HFFc6 (cell line): ENCODE measurements at places on chromosomes 2 and 18.
A peak's percentile ranks its signal among the peaks of the same experiment; 100 is the strongest.

DNA sequence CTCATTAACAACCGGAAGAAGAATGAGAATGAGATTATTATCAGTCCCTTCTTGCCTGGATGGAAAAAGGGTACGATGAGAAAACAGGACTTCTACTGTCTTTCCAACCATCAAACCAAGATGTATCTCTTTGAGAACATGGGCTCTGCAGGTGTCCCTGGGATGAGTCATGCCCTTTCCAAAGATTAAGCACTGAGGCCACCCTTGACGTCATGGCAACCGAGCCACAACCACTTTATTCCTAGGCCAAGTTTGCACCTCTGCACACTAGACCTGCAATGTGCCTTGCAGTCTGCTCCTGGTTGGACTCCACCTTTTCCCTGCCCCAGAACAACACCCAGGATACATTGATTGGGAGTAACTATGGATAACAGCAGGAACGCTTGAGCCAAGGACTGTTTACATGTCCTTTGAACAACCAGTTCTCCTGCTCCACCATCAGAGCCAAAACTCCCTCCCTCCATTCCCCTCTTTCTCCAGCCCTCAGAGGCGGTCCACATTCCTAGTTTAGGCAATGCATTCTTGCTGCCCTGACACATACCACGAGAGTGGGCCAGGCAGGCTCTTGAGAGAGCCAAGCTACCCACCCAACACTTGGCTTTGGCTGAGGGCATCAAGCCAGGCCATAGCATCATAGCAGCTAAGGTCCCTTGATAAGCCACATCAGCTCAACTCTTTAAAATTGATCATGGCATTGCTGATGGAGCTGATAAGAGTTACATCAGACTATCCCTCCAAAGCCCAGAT is 310.7 kb downstream of the TNS1 start:
- DNase-seq, result peak; percentile 23

DNA sequence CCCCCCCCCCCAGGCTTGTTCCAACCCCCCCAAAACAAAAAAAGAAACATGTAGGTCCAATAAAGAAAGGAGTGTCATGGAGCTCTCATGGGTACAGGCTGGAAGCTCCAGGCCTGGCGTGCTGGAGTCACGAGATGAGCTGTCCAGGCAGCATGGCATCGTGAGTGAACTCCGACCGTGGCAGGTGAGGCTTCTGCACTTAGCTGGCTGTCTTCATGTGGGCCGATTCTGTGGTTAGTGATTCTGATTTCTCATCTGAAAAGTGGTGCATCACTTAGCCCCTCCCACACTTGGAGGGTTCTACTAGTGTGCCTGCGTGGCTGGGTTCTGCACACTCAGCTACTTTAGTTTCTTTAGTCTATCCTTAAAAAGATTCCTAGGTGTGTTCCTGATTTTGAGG is 126.4 kb upstream of the MGAT5 start:
- no peak for DNase-seq

GRCh38 chr18:59233017-59233410 is 13.1 kb downstream of the GRP start:
- peak; percentile 89 for DNase-seq

GRCh38 chr2:26942543-26943295 is 27.7 kb upstream of the MAPRE3 start:
- DNase-seq, result peak; percentile 25

DNA sequence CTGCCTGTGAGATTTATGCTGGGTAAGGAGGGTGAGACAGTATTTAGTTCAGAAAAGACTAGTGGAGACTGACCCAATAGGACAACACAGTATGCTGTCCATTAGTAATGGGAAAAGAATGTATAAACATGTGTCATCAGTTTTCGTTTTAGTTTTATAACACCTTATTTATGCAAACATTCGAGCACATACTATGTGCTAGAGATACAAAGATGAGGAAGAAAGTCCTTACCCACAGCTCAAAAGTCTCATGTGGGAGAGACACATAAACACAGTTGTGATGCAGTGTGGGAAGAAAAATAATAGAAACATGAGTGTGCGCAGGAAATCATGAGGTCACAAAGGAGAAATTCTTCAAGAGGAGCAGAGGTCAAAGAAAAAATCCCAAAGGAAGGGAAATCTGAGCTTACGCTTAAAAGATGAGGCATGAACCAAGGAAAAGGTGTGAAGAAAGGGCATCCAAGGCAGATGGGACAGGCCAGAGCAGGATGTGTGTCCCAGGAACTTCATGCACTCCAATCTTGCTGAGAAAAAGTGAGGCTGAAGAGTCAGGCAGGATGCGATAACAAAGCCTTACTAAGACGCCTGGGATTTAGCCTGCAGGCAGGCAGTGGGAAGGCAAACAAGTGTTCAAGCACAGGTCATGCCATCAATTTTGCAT is 8.1 kb downstream of the METTL21A start:
- DNase-seq, result peak; percentile 93

DNA sequence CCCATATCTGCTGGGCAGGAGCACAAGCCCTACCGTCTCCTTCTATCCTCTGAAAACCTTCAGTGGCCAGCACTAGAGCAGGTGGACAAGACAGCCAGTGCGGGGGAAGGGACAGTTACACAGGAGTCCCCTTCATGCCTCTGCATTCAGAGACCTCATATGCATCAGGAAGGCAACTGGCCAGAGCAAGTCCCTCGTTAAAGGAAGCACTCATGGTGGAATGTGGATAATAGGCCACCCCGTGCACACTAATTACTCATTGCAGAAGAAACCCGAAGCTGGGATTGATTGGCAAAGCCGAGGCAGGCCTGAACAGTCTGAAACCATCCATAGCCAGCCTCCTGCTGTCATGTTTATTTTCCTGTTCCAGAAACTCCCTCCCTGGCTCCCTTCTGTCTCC is 11.2 kb downstream of the KIAA2012 start:
- peak; percentile 29 for DNase-seq

DNA sequence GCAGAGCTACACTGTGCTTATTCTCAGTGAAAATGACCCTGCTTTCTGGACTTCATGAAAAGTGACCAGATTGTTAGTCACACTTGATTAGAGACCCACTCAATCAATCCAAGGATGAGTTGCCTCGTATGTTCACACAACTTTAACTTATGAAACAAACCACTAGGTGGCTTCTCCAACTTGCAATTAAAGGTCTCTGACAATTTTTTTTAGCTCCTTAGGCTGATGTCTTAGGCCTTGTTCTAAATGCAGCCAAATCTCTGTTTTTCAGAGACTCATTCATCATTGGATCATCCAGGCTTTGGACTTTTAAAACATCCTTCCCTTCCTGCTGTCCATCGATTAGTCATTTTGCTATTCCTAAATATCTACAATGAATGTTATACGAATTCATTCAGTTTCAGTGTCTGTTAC is 63.4 kb downstream of the MREG start:
- peak; percentile 71 for DNase-seq

- DNase-seq, result no peak
Observed at GRCh38 chr2:33186937-33187336, 240.2 kb downstream of the LTBP1 start.

- peak; percentile 8 for DNase-seq
Observed at GRCh38 chr2:214232271-214232670, 178.6 kb upstream of the VWC2L start.

DNA sequence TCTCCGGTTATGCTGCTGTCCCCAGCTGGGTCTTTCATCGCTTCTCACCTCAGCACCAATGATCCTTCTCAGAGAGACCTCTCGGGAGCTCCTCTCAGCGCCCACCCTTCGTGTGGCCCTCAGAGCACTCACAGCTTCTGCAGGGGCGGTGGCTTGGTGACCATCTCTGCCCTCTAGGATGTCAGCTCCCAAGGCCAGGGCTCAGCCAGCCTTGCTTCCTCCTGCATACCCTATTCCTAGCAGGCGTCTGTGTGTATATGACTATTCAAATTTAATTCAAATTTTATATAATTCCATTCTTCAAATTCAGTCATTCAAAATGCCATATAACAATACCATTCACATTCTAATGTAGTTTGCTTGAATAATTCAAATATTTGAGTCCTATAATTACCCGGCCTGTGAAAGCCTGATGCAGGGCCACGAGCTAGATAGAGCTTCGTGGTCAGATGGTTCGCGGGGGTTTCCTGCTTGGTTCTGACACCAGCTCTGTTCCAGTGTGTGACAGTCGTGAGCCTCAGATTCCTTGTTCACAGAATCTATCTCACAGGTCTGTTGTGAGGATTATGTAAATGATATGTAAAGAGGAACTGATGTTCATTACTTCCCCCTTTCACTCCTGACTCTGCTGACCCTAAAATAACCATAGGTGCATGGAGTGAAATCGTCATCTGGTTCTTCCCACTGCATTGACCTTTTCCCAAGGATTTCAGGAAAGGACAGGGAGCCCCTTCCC is 94.0 kb upstream of the CNGA3 start:
- no peak for DNase-seq

DNA sequence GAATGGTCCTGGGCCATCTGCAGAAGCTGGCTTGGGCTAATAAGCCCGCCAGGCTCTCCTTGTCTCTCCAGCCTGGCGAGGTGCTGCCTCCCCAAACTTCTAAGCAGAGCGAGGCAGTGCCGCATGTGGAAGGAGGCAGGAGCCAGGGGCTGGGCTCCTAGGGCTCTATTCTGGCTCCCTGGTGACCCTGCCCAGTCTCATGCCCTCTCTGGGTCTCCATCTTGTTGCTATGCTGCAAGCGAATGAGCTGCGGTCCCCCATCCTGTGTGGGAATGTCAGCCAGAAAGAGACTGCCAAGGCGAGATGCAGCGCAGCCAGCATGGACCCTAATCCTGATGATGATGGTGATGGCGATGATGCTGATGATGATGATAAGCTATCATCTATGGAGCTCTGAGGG is 48.7 kb downstream of the TNS1 start:
- DNase-seq, result no peak

- no peak for DNase-seq
Observed at GRCh38 chr2:10882568-10882967, 29.2 kb upstream of the KCNF1 start.

DNA sequence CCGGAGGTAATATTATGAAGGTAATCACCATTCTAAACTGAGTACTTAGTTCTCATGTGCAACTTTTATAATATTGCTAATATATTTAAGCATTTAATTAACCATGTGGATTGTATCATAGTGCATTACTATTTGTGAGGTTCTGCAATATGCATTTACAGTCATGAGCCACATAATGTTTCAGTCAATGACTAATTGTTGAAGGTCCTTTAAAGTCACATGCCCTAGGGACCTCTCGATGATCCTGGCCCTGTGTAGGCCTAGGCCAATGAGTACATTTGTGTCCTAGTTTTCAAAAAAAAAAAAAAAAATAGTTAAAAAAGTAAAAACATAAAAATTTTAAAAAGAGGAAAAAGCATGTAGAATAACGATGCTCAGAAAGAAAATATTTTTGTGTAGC is 298.0 kb downstream of the DSEL start:
- DNase-seq, result no peak

GRCh38 chr2:199751492-199752120 is 99.4 kb downstream of the FTCDNL1 start:
- no peak for DNase-seq

DNA sequence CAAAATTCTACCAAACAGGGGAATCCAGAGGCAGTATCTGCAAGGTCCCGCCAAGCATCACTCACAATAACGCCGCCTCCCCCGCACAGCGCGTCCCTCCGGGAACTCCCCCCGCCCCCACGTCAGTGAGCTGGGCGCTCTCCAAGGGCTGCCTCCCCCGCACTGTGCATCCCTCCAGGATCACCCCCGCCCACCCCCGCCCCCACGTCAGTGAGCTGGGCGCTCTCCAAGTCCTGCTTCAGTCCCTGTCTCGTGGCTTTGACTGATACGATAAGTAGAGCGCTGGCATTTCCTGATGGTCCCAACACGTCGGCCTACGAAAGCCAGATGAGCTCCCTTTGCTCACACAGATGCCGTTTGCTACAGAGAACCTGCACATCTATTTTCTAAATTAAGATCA is 130.7 kb upstream of the TPO start:
- no peak for DNase-seq

DNA sequence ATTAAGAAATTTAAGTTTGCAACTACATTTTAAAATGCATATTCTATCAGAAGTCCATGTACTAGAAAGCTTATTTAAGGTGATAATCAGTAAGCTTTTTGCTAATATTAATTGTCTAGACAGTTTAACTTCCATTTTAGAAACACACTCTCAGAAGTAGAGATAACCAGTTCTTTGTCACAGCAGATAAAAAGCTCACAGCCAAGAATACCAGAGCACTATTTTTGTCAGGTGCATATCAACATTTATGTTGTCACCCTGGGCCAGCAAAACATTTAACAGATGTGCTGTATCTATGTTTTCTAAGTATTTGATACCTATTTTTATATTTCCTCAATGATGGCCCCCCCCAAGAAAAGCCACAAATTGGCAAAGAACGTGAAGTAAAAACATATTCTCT is 192.6 kb downstream of the ERBB4 start:
- no peak for DNase-seq

GRCh38 chr18:77617694-77618093 is 368.0 kb downstream of the GALR1 start:
- no peak for DNase-seq

DNA sequence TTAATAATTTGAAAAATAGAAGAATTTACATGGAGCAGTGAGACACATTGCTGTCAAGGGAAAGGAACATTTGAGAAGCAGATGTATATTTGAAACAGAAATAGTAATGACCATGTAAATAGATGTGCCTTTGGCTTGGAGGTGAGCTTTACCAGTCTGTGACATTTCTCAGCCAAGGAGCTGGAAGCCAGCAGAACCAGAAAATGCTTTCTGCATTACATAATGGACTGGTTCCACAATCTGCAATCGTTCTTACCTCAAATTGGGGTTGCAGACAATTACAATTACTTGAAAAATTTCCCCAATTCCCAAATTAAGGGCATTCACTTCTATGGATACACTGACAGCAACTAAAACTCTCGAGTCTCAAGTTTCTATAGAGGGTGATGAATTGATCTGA is 59.7 kb downstream of the HNMT start:
- no peak for DNase-seq

DNA sequence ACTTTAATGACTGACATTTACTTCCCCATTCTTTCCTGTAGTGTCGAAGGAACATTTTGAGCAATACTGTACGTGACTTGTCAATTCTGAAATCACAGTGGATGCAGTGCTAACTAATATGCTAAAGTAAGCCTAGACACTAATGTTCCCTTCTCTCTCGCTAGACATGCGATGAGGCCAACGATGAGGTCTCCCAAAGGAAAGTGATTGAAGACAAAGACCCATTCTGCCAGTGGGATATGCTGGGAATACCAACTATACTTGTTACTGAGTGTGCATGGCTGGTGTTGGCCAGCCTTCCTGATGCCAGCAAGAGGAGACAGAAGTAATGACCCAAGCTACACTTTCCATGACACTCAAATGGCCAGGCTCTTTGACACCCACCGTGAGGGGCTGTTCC is 2.5 kb upstream of the SERPINE2 start:
- no peak for DNase-seq

DNA sequence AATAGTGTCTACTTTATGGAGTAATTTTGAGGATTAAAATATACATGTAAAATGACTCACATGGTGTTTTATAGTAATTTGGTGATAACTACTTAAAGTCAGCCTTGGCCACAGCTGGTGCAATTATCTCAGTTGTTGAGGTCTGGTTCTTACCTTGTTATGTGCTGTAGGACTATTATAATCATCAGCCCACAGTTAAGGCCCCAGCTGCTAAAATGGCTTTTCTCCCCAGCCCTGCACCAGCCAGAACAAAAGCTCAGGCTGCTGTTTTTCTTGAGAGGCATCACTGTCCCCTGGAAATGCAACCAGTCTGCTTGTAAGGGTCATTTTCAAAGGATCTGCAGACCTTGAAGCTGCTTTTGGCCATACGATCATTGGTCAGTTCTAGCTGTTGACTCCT is 283.3 kb upstream of the THUMPD2 start:
- no peak for DNase-seq
